ENCODE measurements at places on chromosomes 6 and 20.

- peak; percentile 25 for DNase-seq
Measured at GRCh38 chr6:33692760-33693158, 18.7 kb downstream of the UQCC2 start.

- DNase-seq, result no peak
Measured at GRCh38 chr20:62796699-62797491, 622 bp downstream of the MRGBP start.

DNA sequence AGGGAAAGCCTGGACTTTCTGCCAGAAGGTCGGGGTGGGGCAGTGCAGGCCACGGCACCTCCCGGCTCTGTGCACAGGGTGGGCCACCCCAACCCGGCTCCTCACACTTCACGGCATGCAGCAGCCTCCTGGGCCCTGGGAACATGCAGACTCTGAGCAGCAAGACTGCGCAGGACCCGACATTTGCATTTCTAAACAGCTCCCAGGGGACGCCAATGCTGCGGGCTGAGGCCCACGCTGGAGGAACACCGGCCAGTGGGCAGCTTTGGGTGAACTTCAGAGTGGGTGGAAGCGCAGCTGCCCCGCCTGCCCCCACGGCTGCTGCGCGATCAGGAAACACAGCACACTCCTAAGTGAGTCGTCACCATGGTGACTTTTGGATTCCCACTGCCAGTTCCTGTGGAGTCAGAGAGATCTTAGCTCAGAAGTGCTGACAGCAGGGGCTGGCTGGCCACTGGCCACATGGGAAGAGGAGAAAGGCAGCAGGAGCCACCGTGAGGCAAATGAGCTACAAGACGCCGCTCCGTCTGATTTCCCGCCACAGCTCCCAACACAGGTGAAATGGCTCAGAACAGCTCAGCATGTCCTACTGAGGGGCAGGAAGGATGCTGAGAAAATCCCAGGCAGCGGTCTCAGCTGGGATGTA, 52.1 kb downstream of the RNASET2 start:
- no peak for DNase-seq

DNA sequence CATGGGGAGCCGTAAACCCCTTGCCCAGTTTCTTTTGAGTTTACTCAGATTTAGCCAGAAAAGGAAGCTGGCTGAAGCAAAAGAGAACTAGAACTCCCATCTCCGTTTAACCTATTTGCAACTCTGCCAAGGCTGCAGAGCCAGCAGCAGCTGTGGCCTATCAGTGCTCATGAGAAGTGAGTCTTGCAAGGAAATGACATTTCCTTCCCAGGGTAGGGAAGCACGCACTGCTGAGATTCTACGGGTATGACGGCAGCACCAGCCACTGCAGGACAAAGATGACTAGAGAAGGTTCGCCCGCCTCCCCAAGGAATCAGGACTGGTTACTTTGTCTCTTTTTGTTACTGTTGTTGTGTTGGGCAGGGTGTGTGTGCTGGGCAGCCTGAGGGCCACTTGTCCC, 47.6 kb downstream of the PPP1R3G start:
- no peak for DNase-seq

- no peak for DNase-seq
Measured at GRCh38 chr6:15751721-15752350, 89.0 kb upstream of the DTNBP1 start.

- no peak for DNase-seq
Measured at GRCh38 chr6:47729457-47729856, 31.1 kb downstream of the ADGRF4 start.

DNA sequence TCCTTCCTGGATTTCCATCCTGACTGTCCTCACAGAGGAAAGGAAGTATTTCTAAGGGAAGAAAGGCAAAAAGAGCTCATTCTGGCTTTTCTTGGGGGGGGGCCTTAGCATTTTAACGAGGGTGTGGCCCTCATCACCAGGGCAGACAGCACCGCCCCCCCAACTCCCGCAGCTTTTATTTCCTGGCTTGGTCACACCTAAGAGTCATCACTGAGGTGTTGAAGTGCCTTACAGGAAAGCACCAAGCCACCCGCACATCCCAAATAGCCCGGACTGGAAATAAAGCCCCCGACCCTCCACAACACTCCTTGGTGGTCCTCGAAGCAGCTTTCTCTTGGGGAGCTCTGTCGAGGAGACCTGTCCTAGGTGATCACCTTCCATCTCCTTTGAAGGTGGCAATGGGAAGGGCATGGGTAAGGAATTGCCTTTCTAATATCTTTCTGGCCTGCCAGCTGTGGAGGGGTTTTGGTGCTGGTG, 1.3 kb downstream of the PTK7 start:
- no peak for DNase-seq

DNA sequence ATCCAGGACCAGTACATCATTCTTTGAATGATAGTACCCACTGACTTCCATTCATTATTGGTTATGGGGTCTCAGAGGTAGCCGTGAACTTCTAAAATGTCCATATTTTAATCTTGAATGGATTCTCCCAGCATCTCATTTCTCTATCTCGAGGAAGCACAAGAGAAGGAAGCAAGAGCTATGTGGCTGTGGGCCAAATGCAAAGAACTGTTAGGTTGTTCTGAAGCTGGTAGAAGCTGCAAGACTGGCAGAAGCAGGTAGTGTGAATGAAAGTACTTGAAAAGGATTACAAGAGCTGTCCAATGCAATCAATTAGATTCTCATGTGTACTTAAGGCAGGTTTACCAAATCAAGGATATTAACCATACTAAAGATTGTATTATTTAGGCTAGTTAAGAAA, 1131.8 kb downstream of the GRIK2 start:
- no peak for DNase-seq

DNA sequence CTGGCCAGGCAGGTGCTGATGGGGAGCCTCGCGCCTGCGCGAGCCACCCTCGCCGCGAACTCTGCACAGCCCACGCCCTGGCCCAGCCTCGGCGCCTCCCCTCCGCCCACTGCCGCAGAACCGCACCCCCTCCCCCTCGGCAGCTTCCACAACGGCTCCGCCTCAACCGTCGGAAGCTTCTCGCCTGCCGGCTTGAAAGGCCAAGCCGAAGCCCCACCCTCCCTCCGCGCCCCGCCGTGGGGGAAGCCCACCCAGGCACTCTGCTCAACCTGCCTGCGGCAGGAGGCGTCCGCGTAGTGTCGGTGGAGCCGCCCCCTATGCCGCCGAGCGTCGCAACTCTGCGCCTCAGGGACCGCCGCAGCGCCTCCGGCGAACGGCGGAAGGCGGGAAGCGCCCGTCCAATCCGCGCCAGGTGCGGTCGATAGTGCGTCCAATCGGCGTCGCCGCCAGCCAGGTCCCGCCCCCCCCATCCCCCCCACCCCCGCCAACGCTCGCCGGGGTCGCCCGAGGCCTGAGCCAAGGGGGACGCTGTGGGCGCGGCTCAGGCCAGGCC, at the start of gene SYCP2:
Gene SYCP2, minus strand, starts transcription at position 342 of the 553 bp plus-strand sequence. CDS start 11,224 bp downstream, outside the sequence.
- DNase-seq, result peak; percentile 67

DNA sequence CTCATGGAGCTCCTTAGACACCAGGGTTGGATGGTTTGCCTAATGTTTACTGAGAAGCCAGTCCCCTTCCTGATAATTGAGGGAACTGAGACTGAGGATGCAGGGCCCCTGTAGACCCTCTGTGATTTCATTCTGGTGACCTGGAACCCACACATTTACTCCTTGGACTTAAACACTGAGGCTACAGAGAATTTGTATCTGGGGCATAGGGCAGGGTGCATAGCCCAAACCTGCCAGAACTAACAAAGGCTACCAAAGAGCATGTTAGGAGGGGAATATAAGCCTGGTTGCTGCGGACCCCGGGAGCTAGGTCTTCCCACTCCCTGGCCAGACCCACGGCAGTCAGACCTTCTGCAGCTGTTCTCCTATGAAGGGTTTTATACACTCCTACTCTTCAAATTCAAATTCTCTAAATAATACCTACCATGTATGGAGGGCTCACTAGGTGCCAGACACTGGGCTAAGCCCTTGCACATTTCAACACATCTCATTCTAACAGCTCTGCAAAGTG, 19.7 kb downstream of the DAAM2 start:
- no peak for DNase-seq

- DNase-seq, result no peak
Measured at GRCh38 chr6:144955859-144956258, 670.7 kb downstream of the UTRN start.

DNA sequence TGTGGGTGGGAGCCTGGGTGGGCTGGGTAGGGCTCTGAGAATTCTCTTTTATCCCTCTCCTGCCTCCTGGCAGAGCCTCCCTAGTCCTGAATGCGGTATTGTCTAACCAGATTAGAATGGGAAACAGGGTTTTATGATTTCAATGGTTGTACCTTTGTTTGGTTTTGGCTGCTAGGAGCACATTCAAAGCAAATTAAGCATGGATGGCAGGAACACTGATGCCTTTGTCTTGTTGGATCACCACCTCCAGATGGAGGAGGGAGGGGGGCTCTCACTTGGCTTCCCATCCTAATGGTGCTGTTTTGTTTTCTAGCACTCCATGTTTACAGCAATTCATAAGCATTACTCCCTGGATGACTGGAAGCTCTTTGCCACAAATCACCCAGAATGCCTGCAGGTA, 11.6 kb downstream of the GMPR start:
- no peak for DNase-seq

DNA sequence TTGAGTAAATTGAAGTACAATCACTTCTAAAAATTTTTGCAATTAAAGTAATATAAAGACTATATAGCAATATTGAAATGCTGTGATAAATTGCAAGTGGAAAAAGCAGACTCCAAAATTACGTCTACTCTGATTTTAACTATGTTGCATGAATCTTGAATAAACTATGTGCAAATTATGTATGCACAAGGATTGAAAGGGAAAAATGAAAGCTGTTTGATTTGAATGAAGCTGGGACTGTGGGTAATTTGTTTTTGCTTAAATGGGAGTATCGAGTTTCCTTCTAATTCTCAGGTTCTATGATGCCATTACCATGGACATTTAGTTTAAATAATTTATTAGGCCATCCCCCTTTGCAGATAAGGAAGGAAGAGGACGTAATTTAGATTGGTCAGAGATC, 198.7 kb upstream of the MYLIP start:
- DNase-seq, result no peak

DNA sequence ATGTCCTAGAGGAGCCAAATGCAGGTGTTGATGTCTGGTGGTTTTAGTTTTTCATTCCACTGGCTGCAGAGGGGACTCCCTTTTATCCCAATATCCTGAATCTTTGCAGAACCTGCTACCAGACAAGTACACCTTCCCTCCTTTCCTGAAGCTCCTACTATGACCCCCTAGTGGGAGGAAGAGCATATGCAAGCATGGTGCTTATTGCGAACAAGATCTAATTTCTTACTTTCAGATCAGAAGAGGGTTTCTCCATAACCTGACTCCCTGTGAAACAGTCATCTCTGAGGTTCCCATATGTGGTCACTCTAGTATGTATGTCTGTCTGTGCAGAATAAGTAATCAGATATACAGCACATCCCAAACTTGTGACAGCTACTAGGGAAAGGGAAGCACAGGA, 277.2 kb downstream of the ARHGAP18 start:
- no peak for DNase-seq

DNA sequence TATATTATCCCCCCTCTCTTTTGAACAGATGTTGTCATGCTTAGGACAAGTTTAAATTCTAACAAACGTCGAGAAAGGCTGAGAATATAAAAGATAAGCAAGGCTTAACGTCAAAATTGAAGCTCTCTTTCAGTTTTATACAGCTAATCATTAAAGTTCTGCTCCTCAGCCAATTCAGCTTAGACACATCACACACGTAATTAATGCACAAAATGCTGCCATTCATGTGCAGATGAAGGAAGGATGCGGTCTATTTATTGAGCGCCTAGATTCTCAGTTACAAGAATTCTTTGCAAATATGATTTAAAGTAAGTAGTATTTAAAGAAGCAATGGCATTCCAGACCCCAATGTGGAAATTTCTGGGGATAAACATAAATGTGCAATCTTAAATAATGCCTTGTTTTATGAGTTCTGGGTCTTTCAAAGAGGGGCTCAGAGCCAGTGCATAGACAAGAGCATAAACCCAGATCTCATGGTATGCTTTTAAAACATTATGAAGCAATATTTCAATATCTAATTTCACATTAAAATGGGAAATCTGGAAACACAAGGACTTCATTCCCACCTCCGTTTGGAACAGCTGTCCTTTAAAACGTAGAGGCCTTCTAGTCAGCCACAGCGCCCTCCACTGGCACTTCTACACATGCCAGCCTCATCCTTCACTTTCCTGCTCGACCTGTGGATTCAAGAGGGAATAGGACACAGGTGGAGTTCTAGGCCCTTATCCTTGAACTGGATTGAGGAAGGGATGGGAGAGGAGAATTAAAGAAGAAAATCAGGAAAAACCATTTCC, 85.8 kb downstream of the LYRM4 start:
- DNase-seq, result no peak

GRCh38 chr6:30926644-30927043, 5.3 kb downstream of the SFTA2 start:
- no peak for DNase-seq

GRCh38 chr6:36245572-36246061, 24.2 kb upstream of the PNPLA1 start:
- DNase-seq, result no peak

DNA sequence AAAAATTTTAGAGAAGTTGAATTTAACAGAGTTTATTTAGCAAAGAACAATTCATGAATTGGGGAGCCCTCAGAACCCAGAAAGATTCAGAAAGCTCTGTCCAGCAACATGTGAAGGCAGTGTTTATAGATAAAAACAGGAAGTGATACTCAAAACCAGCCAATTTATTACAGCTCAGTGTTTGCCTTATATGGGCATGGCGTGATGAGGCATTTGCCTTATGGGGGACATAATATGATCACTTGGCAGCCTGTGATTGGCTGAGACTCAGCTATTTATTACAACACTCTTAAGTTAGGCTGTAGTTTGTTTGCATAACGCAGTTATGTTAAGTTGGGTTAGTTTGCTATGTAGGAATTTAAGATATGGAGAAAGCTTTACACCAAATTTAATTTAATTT, 11.5 kb downstream of the HLA-DPA1 start:
- DNase-seq, result no peak

DNA sequence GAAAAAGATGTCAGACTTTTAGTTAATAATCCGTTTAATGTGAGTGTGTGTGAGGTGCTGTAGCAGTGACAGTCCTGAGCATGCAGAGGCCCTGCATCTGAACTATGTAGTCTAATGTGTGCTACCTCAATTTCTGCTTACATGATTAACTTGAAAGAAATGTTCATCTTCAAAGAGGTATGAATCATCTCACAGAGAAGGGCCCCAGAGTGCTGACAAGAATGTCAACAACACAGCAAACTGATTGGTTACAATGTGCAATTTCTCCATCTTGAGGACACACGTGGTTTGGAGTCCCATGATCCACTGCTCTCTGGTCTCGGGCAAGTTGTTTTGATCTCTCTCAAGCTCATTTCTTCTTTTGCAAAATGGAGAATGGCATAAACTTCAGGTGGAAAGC, 61.7 kb upstream of the EMILIN3 start:
- DNase-seq, result peak; percentile 11

GRCh38 chr6:151534576-151534975, 40.8 kb downstream of the CCDC170 start:
- no peak for DNase-seq

DNA sequence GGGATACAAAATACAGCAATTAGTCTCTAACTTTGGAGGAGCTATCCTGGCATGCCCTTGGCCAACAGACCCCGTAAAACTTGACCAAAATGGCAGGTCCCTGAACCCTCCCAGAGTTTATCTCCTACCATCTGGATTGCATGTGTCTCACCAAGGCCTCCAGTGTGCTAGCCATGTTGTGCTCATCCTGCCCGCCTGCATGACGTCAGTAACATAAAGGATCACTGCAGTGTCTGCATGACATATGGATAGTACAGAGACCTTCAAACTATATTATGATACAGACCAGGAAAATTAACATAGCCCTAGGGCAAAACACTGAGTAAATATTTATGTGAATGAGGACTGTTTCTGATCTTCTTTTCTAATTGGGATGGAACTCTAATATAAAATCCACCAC, 25.3 kb downstream of the CPXM1 start:
- DNase-seq, result no peak
